ENCODE measurements at places on chromosomes 13 and 19.

- H3K4me1 ChIP-seq = no peaks in the 10 kb centered on the region
- H3K4me3 ChIP-seq = no peak overlapping the region
- no peaks in the 10 kb centered on the region for H3K27me3 ChIP-seq
Measured at GRCh38 chr13:26112843-26113242, 61.0 kb upstream of the SHISA2 start.

GRCh38 chr19:48678201-48678600 lies 5.4 kb upstream of the NTN5 start:
- no peaks in the 10 kb centered on the region for H3K27me3 ChIP-seq
- H3K4me3 ChIP-seq = no peak overlapping the region
- H3K36me3 ChIP-seq = no peaks in the 10 kb centered on the region
- H3K4me1 ChIP-seq = peaks cover 7% of the 10 kb centered on the region
- no peak overlapping the region for H3K27ac ChIP-seq

DNA sequence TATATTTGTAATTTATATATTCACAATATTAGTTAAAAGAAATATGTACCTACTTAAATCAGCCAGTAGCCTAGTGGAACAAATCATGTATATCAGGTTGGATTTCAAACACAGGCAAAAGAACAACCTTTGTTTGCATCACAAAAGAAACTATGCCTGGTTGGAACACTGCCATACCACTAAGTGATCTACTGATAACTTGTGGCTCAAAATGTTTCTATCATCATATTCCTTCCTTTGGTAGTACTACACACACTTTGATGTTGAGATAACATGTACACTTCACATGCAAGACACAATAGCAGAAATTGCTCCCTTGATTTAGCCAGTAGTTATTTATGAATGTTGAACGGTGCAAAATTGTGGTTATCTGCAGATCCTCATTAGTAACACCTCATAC lies 146.0 kb upstream of the GPC6 start:
- H3K27ac ChIP-seq = no peak overlapping the region
- H3K4me1 ChIP-seq = no peaks in the 10 kb centered on the region
- no peak overlapping the region for H3K4me3 ChIP-seq
- H3K36me3 ChIP-seq = no peaks in the 10 kb centered on the region
- DNase-seq = no peak

DNA sequence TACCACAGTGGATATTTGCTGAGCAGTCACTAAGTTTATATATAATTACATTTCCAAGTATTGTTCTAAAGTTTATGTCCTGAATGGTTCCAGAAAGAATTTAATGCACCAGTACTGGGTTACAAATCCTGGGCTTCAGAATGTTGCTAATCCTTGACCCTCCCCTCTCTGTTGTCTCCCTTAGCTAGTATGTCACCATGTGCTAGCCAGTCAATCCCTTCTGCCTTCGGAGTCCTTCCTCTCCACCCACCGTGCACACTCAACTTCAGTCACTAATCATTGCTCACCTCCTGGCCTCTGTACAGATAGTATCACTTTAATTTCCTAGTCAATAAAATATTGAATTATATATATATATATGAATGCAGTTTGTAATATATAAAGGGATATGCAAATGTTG lies 7.5 kb downstream of the FAM124A start:
- H3K4me1 ChIP-seq = peaks cover 29% of the 10 kb centered on the region
- H3K36me3 ChIP-seq = no peaks in the 10 kb centered on the region
- H3K27me3 ChIP-seq = no peaks in the 10 kb centered on the region
- H3K4me3 ChIP-seq = no peak overlapping the region

DNA sequence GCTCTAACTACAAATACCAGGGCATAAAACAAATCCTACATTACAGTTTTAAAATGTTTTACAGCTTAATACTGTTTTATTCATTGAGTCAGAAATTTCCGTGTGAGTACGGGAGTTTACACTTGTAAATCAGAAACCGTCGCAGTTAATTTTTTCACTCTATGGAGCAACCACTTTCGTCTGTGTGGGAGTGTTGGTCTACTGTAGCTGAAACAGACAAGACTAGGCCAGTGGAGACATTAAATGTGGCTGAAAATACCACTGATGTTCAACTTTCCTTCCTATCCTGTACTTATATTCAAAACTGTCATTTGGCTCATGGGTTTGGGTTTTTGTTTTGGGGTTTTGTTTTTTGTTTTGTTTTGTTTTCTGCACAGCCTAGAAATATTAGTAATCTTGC lies 268.7 kb downstream of the DCT start:
- DNase-seq = no peak
- H3K4me1 ChIP-seq = no peaks in the 10 kb centered on the region
- H3K36me3 ChIP-seq = no peaks in the 10 kb centered on the region
- no peaks in the 10 kb centered on the region for H3K27me3 ChIP-seq

DNA sequence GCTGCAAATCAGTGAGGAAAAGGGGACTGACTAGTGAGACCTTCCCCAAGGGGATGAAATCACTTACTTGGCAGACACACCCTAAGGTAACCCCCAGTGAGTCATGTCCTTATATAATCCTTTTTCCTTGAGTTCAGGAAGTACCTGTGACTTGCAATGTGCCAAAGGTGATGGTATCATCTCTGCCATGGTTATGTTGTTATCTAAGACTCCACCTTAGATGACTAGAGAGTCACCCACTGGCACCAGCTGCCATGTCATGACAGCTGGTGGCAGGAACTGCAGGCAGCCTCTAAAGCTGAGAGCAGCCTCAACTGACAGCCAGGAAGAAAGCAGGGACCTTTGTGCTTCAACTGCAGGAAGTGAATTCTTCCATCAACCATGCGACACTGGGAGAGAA lies 12.5 kb downstream of the PBX4 start:
- DNase-seq = peak; percentile 41
- H3K27me3 ChIP-seq = no peaks in the 10 kb centered on the region
- peaks cover 76% of the 10 kb centered on the region for H3K4me1 ChIP-seq
- no peaks in the 10 kb centered on the region for H3K36me3 ChIP-seq
- H3K27ac ChIP-seq = peak overlapping the region; percentile 90

GRCh38 chr19:10565028-10565566 lies 713 bp downstream of the KRI1 start:
- H3K27ac ChIP-seq = peak overlapping the region; percentile 89
- H3K27me3 ChIP-seq = no peaks in the 10 kb centered on the region
- H3K4me1 ChIP-seq = peaks cover 23% of the 10 kb centered on the region
- H3K4me3 ChIP-seq = peak overlapping the region; percentile 45
- DNase-seq = peak; percentile 32

Data from thyroid gland (tissue), 4 donors.